ENCODE measurements at places on chromosomes 16 and 17. TPM values are rescaled to one million over a fixed set of nuclear protein-coding genes. Genes with fewer than 3 reads are reported as not detected.

DOK4 gene
- 3.6 TPM for total RNA-seq

CCL23 gene
- total RNA-seq = not detected

TEX14 gene
- total RNA-seq = 0.44 TPM

ODAD4 gene
- 0.49 TPM for total RNA-seq

SLC16A13 gene
- total RNA-seq = 31.2 TPM

RNF112 gene
- total RNA-seq = 0.96 TPM

NLK gene
- 17.0 TPM for total RNA-seq

HOXB4 gene
- total RNA-seq = 9.0 TPM

KRT36 gene
- not detected for total RNA-seq

IGF2BP1 gene
- total RNA-seq = 0.10 TPM

MYH10 gene
- 10.8 TPM for total RNA-seq

EME1 gene
- 15.8 TPM for total RNA-seq

TOM1L2 gene
- total RNA-seq = 28.8 TPM

HYDIN gene
- 0.22 TPM for total RNA-seq

FBXW10 gene
- total RNA-seq = 0.22 TPM
